ENCODE measurements at places on chromosomes 11 and 22.

- peak; percentile 51 for DNase-seq
Observed at GRCh38 chr11:35598254-35599125, 19.8 kb upstream of the FJX1 start.

GRCh38 chr11:80727315-80727714 lies 1286.5 kb upstream of the TENM4 start:
- DNase-seq: peak; percentile 0

- no peak for DNase-seq
Observed at GRCh38 chr11:110446061-110446460, 16.3 kb downstream of the FDX1 start.

- no peak for DNase-seq
Observed at GRCh38 chr11:61879152-61879551, 12.2 kb downstream of the FADS3 start.

Data from activated CD4-positive, alpha-beta T cell treated with anti-CD3 and anti-CD28 coated beads, Interleukin-10, Interleukin-2, amounts not matched to agents 100 ng/mL and 50 ng/mL, durations not matched to agents 16 hours and 8 hours (primary cell).